ENCODE measurements at places on chromosomes 3 and 15. TPM values are rescaled to one million over a fixed set of nuclear protein-coding genes. Genes with fewer than 3 reads are reported as not detected.

DNA sequence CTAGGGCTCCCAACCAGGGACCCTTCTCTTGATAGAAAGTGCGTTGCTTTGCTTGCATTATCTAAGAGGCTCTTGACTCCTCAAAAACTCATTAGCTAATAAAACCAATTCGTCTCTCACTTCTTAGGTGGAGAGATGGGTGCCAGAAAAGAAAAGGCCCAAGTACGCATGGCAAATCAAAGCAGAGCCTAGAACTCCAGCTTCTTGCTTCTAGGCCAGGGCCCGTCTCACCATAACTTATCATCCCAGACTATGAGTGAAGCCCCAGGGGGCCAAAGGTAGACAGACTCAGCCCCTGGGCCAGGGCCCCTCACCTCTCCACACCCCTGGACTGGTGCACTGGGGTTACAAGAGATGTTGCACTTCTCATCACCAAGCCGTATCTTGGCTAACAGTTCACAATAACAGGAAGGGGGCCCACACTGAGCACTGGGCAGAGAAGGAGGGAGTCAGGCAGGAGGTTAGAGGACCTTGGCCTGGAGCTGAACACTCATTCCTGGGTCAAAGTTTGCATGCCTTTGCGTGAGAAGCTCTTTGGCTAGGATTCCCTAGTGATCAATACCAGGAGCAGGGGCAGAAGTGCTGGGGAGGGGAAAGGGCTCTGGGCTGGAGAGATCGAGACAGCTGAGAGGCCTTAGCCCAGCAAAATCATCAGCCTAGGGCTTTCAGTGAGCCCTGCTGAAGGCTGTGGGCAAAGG, 5.4 kb upstream of the CYP1A1 start:
- DNase-seq = no peak

The TADA3 gene
- 109 TPM for total RNA-seq

- no peak for DNase-seq
These were observed 85.7 kb upstream of the XCR1 start for GRCh38 chr3:46112984-46113383.

DNA sequence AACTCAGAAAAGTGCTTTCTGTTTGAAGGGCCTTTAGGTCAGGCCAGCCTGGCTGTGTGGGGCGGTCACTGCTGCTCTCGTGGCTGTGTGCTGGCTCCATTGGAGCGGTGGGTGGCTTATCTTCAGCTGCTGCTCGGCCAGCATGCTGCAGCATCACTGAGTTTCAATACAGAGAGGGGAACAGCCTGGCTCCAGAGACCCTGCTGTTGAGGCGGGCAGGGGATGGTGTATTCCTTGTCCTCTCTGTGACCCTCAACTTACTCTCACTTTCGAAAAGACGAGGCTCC, 248.5 kb upstream of the ONECUT1 start:
- DNase-seq = no peak

DNA sequence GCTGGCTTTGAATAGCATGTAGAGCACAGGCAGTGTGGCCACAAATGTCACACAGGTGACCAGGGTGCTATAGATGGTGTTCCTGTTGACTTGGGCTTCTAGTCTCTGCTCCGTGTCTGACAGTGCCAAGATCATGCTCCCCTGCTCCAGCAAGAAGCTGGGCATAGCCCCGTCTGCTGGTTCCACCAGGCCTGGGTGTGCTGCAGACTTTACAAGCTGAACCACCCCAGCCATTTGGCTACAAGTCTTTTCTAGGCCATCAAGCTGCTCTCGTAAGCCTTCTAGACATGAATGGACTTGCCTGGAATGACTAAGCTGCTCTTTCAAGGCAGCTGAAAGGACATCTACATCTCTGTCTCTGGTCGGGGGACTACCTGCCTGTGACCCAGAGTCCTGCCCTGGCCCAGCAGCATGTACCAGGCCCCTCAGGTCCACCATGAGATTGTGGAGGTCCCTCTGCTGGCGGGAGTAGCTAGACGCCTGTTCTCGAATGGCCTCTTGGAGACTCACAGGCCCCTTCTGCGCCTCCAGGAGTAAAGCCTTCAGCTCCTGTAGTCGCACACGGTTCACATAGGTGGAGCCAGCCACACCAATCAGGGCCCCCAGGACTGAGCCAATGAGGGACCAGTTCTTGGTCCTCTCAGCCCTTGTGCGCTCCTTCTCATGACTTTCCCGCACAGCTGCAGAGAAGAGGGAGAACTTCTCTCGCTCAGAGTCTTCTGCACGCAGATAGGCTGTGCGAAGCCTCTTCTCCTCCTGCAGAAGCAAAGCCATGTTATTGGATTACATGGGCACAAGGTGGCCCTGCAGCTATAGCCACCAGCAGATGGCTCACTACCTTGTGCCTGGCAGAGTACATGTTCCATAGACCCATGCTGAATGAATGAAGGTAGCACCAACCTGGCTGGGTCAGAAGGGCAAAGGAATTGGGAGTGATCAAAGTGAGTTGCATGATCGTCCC, 2.8 kb upstream of the PLXNB1 start:
- DNase-seq = no peak

DNA sequence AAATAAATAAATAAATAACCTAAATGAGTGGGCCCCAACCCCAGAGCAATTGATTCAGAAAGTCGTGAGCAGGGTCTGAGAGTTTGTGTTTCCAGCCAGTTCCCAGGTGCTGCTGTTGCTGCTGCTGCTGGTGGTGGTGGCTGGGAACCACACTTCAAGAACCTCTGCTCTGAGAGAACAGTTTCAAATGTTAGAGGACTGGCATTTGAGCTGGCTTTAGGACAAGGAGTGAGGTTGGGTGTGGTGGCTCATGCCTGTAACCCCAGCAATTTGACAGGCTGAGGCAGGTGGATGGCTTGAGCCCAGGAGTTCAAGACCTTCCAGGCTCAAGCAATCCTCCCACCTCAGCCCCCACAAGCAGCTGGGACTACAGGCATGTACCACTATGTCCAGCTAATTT, 123.1 kb upstream of the UBE2E1 start:
- no peak for DNase-seq

DNA sequence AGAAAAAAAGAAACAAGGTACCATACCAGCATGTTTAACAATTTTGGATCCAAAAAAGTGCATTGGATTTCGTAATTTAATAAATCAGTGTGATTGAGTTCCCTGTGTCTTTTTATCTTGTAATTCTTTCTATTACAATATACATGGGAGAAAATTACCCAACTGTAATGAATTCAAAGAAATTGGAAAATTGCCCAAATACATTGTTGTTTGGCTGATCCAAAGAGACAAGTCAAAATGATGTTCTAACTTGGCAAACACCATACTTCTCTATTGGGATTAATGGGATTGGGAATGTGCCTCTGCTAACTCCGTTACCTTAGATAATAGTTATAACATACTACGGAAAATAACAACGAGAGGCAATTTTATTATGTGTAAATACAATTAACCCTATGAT, 1097.1 kb downstream of the ROBO1 start:
- no peak for DNase-seq

- DNase-seq = peak; percentile 71
These were observed 37.5 kb upstream of the STIMATE start for GRCh38 chr3:52934630-52935530.

The SKOR1 gene
- total RNA-seq = not detected

The ACAN gene
- not detected for total RNA-seq

GRCh38 chr3:420584-420983, 224.0 kb downstream of the CHL1 start:
- no peak for DNase-seq

DNA sequence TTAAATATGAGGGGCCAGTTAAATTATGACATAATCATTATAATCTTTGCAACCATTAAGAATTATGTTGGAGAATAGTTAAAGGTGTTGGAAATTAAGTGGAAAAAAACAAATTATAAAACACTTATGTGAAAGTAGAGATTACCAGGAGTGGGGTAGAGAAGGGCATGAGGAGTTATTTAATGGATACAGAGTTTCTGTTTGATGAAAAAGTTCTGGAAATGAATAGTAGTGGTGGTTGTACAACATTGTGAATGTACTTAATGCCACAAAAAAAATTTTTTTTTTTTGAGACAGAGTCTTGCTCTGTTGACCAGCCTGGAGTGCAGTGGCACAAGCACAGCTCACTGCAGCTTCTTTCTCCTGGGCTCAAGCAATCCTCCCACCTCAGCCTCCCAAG, 25.1 kb upstream of the TNIK start:
- no peak for DNase-seq

The UBE3A gene
- 96.7 TPM for total RNA-seq

The AHSG gene
- not detected for total RNA-seq

The MAP1A gene
- 60.9 TPM for total RNA-seq

DNA sequence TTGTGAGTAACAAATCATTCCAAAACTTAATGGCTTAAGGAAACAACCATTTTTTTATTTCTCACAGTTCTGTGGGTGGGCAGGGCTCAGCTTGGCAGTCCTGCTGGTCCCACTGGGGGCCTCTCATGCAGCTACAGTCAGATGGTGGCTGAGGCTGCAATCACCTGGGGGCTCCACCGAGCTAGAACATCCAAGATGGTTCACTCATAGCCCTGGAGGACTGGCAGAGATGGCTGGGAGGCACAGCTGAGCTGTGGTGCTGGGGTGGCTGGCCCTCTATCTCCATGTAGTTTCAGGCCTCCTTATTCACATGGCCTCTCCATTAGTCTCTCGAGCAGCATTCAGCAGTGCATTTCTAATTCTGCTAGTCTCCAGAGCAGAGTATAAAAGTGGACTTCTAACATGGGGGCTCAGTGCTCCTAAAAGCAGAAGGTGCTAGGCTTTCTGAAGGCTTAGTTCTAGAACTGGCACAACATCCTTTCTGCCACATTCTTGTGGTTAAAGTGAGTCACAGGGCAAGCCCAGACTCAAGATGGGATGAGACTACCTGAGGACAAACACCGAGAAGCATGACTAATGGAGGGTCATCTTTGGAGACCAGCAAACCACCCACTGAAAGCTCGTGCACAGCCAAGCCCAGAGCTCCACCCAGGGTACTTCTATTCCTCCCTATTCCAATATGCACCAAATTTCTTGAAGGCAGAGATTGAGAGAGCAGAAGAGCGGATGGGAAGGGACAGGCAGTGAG, 6.3 kb downstream of the CAV3 start:
- peak; percentile 30 for DNase-seq

GRCh38 chr15:45594319-45594718, 7.1 kb downstream of the BLOC1S6 start:
- no peak for DNase-seq

The SLC28A1 gene
- total RNA-seq = not detected

The CCRL2 gene
- 0.64 TPM for total RNA-seq

- no peak for DNase-seq
These were observed 116.8 kb downstream of the HERC1 start for GRCh38 chr15:63716929-63717328.
